ENCODE measurements at places on chromosomes 6 and 20. TPM values are rescaled to one million over a fixed set of nuclear protein-coding genes. Genes with fewer than 3 reads are reported as not detected.
A peak's percentile ranks its signal among the peaks of the same experiment; 100 is the strongest.

JAG1 gene
- 42.1 TPM for total RNA-seq

CALHM4 gene
- not detected for total RNA-seq

LIME1 gene
- total RNA-seq: 5.0 TPM

RNF144B gene
- total RNA-seq: 9.3 TPM

- DNase-seq: no peak
Observed at GRCh38 chr6:90934966-90935365, 348.1 kb upstream of the MAP3K7 start.

GRCh38 chr20:51914758-51915157, 112.4 kb upstream of the SALL4 start:
- DNase-seq: no peak

GPX5 gene
- total RNA-seq: not detected

HLA-DOB gene
- total RNA-seq: 0.35 TPM

GRCh38 chr6:169702840-169703246, 917 bp downstream of the C6orf120 start:
- DNase-seq: no peak

DNA sequence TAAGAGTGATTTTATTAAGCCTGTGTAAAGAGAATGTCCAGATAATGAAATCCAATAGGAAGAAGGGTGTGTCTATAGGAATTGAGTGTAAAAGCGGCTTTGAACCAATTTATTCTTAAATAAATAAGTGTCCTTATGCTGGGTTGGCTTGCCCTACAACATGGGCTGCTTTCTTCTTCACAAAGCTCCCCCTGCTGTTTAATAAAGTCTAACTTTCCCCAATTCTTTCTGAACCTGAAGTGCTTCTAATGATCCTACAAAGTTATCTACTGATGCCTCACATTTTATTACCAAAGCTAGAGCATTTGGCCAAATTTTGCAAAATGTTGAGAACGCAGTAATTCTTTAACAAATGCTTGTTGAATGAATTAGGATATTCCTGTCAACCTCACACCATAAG, 36.3 kb upstream of the SIRT5 start:
- DNase-seq: no peak

DNA sequence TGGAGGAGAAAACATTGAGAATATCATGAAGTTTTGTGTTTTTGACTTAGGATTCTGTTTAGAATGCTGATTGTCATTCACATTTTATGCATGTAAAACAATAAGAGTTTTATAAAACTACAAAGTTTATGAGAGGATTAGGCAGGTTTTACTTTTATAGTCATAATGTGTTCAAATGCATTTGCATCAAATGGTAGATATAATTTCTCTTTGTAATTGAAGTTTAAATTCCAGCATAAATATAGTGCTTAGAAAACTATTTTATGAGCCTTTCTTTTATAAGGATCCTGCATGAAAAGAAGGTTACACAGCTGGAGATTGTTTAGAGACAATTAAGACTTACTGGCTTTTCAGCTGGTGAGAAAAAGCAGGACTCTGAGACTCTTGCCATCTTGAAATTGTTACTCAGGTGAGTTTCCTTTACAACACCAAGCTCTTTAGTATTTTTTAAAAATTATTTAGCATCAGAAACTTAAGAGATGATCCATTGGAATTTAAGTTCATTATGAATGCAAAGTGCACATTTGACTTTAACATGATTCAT, 157.1 kb upstream of the MAN1A1 start:
- no peak for DNase-seq

- no peak for DNase-seq
Observed at GRCh38 chr20:12327205-12327604, 409.5 kb downstream of the BTBD3 start.

- DNase-seq: no peak
Observed at GRCh38 chr6:118678866-118679265, 27.5 kb upstream of the CEP85L start.

GRCh38 chr20:7657569-7657968, 282.7 kb downstream of the HAO1 start:
- DNase-seq: no peak

DNA sequence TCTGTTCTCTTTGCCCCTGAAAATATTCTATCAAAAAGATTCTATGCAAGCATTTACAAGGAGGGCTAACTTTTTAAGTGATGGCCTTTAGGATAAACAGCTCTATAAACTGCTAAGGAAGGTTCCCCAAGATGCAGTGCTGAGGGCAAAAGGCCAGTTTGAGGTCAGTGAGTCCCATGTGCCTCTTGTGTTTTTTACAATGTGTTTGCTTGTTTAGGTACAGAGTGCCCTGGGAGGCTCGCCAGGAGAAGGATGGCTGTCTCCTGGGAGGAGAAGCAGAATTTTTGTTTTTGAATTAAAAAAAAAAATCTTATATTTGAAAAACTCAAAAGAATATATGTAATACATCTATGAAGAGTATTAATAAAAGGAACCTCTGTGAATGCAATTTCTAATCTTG, 12.8 kb downstream of the MTCH1 start:
- no peak for DNase-seq

MARCKS gene
- total RNA-seq: 19.3 TPM

DNA sequence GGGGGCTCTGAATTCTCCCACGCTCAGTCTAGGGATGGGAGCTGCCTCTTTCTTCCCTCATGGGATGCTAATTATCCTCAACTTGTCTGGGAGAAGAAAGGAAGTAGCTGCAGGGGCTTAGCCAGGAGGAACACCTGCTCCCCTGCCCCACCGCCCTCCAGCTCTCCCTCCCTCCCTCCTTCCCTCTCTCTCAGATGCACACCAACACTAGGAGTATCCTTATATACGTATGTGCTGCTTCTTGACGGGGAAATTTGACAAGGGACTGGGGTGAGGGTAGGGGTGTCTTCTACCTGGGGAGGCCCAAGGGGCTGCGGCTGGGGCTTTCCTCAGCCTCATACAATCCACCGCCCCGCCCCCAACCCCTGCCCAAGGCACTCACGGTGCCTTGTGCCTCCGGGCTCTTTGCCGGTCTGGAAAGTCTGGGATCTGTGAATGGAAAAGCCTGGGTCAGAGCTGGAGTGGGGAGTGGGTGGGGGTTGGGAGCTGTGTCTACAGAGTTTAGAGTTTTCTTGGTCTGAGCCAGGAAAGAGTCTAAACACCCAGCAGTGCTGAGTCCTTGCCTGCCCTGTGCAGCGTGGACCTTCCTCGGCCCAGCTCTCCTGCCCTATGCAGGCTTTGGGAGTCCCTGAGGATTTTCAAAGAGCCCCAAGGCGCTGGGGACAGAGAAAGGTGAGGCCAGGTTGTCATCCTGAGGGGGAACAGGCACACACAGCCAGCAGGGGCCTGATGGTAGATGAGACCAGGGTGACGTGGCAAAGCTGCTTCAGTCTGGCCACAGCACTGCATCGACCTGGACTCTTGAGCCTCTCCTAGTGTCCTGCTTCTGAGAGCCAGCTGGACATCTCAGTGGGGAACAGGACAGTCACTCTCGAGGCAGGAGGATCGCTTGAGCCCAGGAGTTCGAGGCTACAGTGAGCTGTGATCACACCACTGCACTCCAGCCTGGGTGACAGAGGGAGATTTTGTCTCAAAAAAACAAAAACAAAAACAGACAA, 29.3 kb upstream of the EMILIN3 start:
- DNase-seq: no peak

DNA sequence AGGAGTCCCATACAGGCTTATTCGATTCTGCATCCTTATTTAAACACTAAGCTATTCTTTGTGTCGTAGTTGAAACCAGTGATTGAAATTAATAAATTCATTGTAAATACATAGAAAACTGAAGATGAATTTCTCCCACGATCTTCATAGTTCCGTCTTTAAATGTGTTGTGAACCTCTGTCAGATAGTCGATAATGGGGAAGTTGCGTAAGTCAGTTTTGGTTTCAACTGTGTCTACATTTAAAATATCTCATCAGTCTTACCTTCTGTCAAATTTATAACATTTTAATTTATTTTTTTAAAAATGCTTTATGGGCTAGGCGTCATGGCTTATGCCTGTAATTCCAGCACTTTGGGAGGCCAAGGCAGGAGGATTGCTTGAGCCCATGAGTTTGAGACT, 12.7 kb downstream of the STX11 start:
- DNase-seq: no peak

DNA sequence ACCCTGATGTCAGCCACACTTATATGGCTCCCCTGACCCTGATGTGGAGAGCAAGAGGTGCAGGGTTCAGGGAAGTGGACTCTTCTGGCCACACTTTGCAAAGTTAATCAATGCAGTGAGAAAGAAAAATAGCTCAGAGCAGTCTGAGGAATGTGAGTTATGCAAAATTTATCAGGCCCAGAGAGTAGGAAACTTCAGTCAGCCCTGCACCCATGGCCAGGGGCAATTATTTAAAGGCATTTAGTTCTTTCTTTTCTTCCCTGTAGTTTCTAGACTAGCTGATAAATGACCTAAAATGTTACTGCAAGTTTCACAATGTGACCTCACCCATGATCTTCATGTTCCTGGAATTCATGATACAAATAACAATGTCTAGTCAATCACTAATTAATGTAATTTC, 143.7 kb upstream of the GGTLC1 start:
- no peak for DNase-seq

DNA sequence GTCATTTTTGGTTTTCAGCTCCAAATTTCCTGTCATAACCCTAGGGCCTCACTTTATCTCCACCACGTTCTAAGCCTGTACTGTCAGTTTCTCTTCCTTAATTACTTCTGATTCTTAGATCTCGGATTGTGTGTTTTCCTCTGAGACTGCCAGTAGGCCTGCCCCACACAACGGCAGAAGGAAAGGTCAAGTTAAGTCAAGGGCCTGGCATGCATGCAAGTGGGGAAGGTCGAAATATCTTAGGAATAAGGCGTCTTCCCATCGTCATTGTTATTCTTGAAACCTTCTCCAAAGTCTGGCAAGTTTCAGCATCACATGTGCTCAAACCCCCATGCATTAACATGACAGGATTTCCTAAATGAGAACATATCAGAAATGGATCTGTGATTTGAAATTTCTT, 203.5 kb upstream of the TSHZ2 start:
- DNase-seq: no peak

DNA sequence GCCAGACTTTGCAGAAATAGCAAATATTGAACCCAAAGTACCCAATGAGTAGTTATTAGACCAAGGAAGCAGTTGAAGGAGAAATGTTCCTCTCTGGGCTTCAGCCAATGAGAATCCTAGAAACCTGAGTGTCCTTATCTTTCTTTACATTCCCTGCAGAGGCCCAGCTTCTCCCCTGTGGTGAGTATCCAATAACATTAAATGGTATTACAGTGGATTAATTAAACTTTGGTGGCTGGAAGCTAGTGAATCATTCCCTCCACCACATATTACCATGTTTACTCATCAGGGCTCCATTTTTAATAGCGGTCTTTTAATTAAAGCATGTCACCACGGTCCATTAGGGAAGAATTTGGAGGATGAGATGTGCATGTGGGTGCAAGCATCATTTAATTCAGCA, 74.0 kb downstream of the UNC5CL start:
- DNase-seq: no peak

TNXB gene
- total RNA-seq: 59.9 TPM

DNA sequence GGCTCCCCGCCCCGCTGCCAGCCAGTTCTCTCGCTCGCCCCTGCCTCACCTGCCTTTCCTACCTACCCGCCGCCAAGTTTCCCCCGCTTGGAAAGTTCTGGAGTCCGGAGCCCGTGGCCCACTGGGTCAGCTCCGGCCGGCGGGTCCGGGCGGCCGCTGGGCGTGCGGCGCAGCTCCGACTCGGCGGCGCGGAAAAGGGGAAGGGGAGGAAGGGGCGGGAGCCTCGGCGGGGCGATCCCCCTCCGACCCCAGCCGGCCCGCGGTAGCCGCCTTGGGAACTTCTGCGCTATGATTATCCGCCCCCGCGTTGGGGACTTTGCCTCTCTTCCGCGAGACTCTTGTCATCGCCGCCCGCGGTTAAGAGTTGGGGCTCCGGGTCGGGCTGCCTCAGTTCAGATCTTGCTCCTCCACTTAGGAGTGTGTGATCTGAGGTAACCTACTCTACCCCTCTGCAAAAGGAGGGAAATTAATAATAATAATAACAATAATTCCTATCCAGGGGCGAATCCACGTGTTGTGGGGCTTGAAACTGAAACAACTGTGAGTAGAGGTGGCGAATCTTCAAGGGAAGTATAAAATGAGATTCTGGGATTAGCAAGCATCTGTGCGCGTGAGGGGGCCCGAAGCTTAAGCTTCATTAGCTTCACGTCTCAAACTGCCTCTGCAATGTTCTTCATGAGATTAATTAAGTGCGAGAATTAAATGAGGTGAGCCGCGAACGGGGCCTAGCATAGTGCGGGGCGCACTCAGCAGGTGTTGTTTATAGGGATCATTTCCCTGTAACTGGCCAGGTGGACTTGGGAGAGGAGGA, 30.8 kb downstream of the SF3B5 start:
- peak; percentile 81 for DNase-seq

DNA sequence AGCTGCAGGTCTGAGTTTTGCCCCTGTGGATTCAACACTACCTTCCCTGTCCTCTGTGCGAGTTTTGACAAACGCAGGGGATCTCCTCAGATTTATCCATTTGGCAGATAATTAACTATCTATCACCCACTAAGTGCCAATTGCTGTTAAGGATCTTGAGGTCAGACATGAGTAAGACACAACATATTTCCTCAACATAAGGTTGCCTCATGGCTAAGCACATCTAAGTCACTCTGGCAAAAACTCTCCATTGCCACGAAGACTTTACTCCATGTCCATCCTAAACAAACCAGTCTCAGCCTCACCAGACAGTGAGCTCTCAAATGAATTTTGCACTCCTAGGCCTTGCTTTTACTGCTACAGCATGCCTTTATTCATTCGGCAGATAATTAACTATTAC, 408.4 kb downstream of the MAFB start:
- no peak for DNase-seq

DNA sequence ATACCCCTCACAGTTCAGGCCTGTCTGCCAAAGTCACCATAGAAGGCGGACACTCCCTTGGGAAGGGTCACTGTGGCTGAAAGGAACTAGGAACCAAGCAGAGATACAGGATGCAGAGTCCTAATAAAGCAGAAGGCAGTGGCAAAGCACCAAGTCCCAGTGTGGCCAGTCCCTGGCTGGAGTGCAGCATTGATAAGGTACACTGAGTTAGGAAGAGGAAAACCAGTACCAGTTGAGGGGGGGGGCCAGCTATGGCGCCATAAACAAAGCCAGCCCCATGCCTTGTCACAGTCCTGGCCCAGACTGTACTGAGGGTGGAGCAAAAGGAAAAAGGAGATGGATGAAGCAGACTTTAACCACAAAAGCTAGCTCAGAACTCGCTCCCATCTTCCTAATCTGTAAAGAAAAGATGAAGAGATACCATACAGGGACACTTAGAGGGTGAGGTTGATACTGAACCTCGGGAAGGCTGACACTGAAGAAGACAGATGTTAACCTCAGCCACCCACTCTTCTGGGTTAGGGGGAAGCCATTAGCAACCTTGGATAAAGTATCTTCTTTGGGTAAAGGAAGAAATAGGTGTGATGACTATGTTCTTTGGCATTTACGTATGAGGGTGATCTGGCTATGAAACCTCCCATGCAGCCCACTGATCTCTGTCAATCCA, 7.8 kb downstream of the ABHD12 start:
- peak; percentile 78 for DNase-seq

DNA sequence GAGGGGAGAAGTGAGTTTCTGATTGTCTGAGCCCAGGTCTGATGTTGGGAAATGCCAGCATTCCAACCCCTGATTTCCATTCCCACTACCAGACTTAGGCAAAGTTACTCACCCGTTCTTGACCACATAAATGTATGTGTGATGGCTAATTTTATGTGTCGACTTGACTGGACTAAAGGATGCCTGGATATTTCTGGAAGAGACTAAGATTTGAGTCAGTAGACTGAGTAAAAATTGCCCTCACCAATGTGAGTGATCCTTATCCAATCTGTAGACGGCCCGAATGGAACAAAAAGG, 95.8 kb upstream of the TAB2 start:
- DNase-seq: no peak

MYMX gene
- 0.30 TPM for total RNA-seq

GRCh38 chr6:105382958-105383357, 19.9 kb downstream of the PREP start:
- no peak for DNase-seq
